ENCODE measurements at places on chromosomes 4 and X.

GRCh38 chrX:9110808-9111207 lies 76.9 kb upstream of the FAM9B start:
- peak; percentile 24 for DNase-seq

DNA sequence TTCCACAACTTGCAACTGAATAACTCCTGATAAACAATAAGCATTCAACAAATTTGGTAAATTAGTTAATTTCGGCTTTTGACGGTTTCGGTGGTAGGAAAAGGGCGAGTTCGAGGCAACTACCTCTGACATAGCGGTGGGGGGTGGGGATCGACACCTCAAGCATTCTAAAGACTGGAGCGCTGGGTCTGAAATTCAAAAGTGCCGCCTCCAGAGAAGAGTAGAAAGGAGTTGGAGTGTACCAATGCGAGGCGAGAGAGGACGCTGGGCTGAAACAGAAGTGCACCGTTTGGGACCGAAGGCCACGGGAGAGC lies 725 bp downstream of the SMC1A start:
- no peak for DNase-seq

GRCh38 chr4:95541889-95542607 lies 6.7 kb downstream of the UNC5C start:
- DNase-seq, result no peak

GRCh38 chr4:152245680-152246079 lies 290.2 kb downstream of the FBXW7 start:
- DNase-seq, result peak; percentile 74

GRCh38 chrX:9530848-9531274 lies 66.0 kb downstream of the TBL1X start:
- peak; percentile 88 for DNase-seq

DNA sequence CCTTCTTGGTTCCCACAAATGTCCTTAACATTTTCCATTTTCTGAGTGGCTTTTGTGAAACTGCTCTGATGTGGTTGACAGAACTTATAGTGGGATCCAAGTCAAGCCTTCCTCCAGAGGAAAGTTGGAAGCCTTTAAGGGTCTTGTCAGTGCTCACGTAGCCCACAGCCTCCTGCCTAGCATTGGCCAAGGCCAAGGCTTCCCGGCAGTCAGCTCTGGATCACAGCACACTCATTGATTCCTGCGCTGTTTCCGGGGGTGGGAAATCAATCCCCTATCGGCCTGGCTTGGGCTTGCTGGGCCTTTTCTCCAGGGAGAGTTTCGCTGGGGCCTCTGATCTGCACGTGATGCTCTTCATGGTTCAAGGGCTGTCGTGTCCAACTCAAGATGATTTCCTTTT lies 76.1 kb downstream of the SLC9A6 start:
- no peak for DNase-seq

- no peak for DNase-seq
These were observed 225.7 kb downstream of the GRID2 start for GRCh38 chr4:92529510-92529909.

GRCh38 chr4:90174621-90175023 lies 47.4 kb downstream of the CCSER1 start:
- no peak for DNase-seq

GRCh38 chrX:134459683-134460004 lies 321 bp upstream of the HPRT1 start:
- no peak for DNase-seq

DNA sequence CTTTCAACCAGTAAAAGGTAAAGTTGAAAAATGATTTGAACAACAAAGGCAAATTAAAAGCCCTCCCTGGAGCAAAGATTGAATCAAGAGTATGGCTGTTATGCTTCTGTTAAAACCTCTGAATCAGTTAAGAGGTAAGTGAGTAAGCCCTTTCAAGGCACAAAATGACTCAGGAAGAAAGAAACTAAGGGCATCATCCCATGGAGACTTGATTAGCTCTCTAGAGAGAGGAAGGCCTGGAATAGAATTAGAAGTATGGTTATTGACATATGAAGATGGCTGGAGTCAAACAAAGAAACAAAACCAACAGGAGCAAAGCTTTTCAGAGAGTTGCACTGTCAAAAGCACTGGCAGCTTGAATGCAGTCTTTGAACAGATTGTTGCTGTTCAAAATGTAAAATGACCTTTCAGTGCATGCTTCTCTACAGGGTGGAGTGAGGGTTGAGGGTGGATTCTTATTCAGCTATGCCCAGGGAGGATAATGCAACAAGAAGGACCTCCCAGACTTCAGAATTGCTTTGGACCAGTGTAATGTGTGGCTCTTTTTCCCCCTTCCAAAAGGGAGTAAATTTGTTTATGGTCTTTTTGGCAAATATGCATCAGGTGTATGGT lies 365.5 kb downstream of the GBA3 start:
- DNase-seq, result no peak

DNA sequence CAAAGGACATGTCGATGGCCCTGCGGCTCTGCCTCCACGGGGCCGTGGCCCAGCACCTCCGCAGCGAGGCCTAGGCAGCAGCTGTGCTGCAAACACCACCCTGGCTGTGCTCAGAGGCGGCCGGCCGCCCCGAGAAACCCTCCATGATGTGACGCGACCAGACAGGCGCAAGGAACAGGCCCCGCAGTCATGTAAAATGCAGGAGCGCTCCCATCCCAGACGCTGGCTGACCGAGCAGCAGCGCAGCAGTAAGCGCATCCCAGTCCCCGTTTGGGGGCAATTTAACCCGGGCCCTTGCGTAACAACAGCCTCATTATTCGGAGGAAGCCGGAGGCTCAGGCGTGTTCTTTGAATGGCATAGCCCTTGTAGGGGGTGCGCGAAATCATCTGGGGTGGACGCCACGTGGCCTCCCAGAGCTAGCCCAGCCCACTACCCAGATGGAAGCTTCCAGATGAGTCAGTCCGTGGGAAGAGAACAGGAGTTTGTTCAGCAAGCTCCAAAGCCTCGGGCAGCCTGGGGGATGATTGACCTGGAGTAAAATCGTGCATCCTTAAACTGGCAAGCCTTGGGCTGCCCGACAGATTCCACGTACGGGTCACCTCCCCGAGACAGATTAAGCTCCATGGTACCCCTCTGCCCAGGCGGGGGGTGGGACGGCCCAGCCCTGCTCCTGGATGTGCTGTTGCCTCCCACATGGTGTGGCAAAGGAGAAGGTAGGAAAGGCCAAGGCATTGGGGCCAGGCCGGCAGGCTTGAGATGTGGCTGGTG lies 124.0 kb downstream of the HMX1 start:
- no peak for DNase-seq

GRCh38 chr4:8928074-8928473 lies 56.4 kb upstream of the HMX1 start:
- no peak for DNase-seq

DNA sequence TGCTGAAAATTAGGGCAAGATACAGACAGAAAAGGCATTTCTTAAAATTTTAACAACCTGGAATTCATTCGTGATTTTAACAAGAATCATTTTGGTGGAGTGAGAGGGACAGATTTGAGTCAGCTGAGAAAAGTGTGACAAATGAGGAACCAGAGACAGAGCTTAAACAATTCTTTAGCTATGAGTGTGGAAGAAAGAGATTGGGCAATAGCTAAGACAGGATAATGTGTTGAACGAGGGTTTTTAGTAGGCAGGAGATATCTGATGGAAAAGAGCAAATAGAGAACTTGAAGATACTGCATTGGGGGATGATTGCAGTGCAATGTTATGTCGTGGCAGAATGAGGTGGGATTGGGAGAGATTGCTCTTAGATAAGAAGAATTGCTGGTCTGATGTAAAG lies 164.2 kb upstream of the SPRY1 start:
- peak; percentile 68 for DNase-seq

GRCh38 chr4:15400981-15401671 lies 26.7 kb upstream of the C1QTNF7 start:
- DNase-seq, result peak; percentile 95

DNA sequence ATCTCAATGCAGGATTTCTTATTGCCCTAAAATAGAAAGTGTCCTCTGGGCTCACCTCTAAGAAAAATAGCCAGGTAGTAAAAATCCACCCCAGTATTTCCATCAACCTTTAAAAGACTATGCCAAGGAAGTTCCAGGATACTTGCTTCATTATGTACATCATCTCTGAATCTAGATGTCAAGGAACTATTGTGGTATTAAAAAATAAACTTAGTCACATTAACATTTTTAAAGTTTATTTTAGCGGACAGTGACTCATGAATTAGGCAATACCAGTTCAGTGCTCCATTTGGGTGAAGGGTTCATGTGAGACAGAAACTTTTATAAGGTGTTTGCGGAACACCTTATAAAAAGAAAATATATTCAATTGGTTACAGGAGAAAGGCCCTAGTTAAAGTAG lies 209.2 kb downstream of the ADAM29 start:
- DNase-seq, result peak; percentile 29

GRCh38 chrX:42696536-42697124 lies 81.3 kb downstream of the PPP1R2C start:
- DNase-seq, result no peak

- DNase-seq, result peak; percentile 74
These were observed 19.1 kb downstream of the SH3BP2 start for GRCh38 chr4:2811830-2812611.

DNA sequence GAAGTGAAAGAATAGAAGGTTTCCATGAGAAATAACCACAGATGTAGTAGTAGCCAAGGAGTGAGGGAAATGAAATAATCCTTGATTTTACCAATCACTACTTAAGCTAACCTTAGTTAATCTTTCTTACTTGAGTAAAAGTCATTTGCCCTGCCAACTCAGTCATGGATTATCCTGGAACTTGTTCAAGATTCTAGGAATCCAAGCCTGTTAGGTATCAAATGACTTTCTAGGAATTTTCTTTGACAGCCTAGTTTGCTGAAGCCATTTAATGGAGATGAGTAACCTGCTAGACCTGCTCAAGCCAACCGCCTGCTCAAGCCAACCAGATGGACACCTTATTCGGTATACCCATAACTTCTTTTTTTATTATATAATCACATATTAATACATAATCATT lies 180.5 kb downstream of the KLHL13 start:
- no peak for DNase-seq

- DNase-seq, result no peak
These were observed 103.4 kb downstream of the LUZP4 start for GRCh38 chrX:115392871-115393270.

- no peak for DNase-seq
These were observed 636.3 kb upstream of the HTR2C start for GRCh38 chrX:113947548-113947947.

GRCh38 chr4:31442236-31442635 lies 722.1 kb downstream of the PCDH7 start:
- no peak for DNase-seq

- DNase-seq, result no peak
These were observed 12.7 kb upstream of the STARD8 start for GRCh38 chrX:68634649-68635227.

DNA sequence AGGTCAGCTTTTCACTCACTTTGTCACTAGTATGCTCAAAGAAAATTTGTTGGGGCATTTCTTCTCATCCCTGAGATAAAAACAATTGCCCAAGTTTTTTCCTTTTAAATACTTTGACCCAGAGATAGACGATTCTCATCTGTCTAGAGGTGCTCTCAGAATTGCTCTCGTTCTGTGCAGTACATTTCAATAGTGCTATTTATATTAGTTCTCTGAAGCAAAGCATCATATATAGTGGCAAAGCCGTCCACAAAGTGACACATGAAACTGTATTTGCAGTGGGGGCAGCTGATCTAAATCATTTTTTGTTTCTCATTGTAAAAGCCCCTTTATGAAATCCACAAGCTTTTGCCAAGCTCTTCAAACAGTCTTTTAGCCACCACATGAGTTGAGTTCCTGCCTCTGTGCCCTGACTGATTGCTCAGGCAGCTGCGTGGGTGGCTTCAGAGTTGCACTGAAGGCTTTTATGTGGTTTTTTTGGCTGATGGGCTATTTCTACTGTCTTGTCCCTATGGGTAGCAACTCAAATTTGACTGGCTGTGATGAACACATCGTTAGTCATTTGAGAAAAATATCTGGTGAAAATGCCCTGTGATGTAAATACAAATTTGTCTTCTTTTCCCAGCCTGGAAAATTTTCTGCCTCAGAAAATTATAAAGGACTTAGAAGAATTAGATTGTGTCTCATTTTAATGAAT lies 119.1 kb upstream of the OTUD4 start:
- peak; percentile 88 for DNase-seq

- peak; percentile 43 for DNase-seq
These were observed 101.9 kb downstream of the MAML3 start for GRCh38 chr4:140052050-140052449.

GRCh38 chr4:89069481-89069880 lies 12.5 kb upstream of the FAM13A start:
- DNase-seq, result no peak

- DNase-seq, result no peak
These were observed 33.5 kb upstream of the ITM2A start for GRCh38 chrX:79400623-79401022.

DNA sequence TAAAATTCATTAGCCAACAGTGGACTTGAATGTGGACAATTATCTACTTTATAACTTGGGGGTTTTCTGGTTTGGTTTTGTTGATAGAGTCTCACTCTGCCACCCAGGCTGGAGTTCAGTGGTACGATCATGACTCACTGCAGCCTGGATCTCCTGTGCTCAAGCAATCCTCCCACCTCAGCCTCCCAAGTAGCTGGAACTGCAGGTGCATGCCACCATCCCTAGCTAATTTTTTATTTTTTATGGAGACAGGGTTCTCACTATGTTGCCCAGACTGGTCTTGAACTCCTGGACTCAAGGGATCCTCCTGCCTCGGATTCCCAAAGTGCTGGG lies 12.4 kb upstream of the ELF2 start:
- no peak for DNase-seq

GRCh38 chr4:15186149-15186548 lies 183.9 kb downstream of the CPEB2 start:
- DNase-seq, result peak; percentile 91

- no peak for DNase-seq
These were observed 131.9 kb upstream of the SMIM31 start for GRCh38 chr4:164621886-164622521.

- DNase-seq, result no peak
These were observed 243.0 kb upstream of the KCNIP4 start for GRCh38 chr4:22191565-22191964.

DNA sequence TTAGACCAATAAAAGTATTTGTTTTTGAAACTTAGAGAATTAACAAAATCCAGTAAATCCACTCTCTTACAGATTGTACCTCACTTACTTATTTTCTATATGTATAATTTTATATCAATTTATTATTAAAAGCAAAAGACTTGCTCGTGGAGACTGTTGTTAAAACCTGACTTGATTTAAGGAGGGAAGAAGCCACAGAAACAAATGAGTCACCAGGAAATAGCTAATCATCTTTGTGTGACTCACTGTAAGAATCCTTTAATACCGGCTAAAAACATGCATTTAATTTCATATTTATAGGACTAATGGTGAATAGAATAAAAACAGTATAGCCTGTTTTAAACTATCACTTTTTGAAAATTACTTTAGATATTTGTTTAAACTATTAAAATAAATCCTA lies 29.9 kb upstream of the UBE2NL start:
- peak; percentile 60 for DNase-seq

GRCh38 chrX:17719711-17720110 lies 17.6 kb upstream of the SCML1 start:
- no peak for DNase-seq
